ENCODE measurements at places on chromosomes 13 and 19.

DNA sequence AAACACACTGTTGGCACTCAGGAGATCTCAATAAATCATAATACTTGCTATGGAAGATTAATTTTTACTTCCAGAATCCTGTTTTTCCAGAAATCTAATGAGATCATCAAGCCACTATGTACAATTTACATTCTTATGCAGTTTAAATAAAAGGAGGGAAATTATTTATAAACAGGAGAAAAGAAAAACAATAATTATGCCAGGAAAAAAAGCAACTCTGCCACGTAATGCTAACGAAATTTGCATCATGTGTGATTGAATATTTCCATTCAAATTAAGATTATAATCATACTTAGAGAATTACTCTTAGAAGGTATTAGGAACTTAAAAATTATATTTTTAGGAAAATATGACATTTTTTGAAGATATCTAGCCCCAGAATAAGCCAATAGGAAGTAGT lies 13.0 kb downstream of the FAM124A start:
- DNase-seq, result no peak

DNA sequence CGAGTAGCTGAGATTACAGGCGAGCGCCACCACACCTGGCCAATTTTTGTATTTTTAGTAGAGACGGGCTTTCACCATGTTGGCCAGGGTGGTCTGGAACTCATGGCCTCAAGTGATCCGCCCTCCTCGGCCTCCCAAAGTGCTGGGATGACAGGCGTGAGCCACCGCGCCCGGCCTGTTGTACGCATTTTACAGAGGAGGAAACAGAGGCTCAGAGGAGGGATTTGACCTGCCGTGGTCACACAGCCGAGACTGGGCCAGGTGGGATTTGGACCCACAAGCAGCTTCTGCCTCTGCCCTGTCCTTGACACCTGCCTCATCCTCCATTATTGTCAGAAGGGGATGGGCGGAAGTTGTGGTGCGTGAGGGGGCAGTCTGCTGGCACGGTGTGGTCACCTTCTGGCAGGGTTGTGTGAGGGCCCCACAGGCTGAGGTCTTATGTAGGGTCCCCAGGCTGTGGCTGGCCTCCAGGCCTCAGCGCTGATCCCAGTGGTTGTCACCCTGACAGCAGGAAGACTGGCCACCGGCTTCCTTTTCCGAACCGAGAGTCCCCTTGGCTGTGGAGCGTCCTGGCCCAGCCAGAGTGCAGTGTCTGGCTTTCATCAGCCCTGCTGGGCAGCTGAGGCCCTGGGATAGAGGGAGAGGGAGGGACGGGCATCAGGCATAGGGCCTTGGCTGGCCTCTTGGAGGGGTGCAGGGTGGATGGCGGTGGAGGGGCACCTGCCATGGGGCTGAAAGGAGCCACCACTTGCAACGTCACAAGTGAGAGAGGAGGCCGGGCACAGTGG lies 20.3 kb downstream of the NFIC start:
- no peak for DNase-seq

DNA sequence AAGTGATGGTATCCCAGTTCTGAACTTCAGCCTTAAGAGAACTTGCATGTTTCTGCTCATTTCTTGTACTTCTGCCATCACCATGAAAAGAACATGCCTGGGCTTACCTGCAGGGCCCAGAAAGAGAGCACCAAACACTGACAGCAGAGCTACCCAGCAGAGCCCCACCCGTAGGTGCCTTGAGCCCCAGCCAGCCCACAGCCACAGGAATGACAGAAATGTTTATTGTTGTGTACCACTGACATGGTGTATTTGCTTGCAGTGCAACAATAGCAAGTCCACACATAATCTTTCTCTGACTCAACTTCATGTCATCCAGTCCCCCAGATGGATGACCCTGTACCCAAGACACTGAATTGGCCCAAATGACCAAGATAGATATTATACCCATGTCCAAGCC lies 195.2 kb downstream of the TSHZ3 start:
- DNase-seq, result no peak

GRCh38 chr19:23823952-23824389 lies 65.3 kb upstream of the ZNF681 start:
- no peak for DNase-seq

GRCh38 chr19:14063105-14063504 lies 1.2 kb upstream of the PALM3 start:
- no peak for DNase-seq

DNA sequence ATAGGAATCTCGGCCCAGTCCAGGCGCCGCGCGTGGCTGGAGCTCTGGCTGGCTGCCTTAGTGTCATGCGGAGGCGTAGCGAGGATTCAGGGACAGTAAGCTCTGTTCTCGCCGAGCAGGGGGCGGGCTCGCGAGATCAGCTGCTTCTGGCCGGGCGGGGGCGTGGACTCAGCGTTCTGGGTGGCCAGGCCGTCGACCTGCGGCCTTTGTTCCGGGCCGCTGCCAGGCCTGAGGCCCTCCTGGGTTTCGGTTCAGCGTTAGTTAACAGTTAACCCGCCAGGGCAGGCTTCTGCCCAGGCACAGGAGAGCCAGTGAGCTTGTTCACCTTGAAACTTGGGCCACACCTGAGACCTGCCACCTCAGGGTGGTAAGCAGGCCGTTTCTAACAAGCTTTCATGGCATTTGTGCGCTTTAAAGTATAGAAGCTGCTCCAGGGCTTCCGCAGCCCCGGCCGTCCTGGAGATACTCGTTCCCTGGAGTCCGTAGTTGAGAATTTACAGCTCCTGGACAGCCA lies 332.2 kb upstream of the SGCG start:
- DNase-seq, result no peak

GRCh38 chr13:24146961-24147569 lies 13.5 kb upstream of the SPATA13 start:
- DNase-seq, result no peak
